NCI-H2081 treated with DMSO at 0.1 percent for 48 hours (cell line): ENCODE measurements at places on chromosomes 12 and 14.

DNA sequence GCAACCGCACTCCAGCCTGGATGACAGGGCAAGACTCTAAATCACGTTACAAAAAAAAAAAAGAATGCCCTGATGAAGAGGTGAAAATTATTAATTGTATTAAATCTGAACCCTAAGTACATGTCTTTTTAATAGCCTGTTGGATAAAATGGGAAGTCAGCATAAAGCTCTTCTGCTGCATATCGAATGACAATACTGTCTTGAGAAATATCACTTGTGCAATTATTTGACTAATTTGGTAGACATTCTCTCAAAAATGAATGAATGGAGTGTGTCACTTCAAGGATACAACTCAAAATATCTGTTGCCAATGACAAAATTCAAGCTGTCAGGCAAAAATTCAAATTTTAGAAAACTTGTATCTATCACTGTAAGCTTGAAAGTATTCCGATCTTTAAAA is 38.9 kb downstream of the DNAI7 start:
- no peak for DNase-seq

DNA sequence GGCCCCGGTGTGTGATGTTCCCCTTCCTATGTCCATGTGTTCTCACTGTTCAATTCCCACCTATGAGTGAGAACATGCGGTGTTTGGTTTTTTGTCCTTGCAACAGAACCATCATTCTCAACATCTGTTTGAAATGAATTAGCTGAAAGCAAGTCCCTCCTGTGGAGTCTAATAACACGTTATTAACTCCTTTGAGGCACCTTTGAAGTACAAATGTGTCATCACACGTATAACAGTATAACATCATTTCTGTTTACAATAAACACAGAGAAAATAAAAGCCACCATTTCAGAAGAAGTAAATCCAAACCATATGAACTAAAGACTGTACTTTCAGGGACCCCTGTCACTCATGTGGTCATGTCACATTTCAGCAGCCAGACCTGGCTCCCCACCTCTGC is 198.5 kb downstream of the STXBP6 start:
- no peak for DNase-seq

- DNase-seq: no peak
Measured at GRCh38 chr12:120237360-120238171, 28.0 kb downstream of the PXN start.

- no peak for DNase-seq
Measured at GRCh38 chr12:119113496-119113986, 65.2 kb upstream of the HSPB8 start.

DNA sequence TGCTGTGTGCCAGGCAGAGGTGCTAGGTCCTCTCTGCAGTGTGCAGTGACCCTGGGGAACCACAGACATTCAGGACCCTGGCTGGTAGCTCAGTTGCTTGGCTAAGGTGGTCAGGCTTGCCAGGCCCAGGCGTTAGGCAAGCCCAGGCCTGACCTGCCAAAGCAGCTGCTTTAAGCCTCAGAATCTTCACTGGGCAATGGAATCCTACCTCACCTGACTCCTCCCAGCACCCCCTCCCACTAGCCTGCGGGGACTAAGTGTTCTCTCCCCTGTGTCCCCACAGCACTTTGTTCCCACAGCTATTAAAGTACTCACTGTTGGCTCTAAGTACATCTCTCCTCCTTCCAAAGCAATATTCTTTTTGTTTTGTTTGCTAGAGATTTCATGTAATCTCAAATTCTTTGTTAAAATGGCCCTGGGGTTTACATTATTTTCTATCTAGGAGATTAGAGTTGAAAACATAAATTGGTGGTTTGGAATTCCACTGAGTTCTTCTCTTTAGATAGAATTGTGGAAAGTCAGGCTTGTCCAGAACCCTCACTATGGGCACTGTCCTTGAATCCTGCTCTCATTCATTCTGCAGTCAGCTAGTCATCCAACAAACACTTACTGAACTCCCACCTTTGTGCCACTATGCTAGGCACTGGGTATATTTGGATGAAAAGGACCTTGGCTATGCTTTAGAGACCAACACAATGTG is 44.4 kb downstream of the DGLUCY start:
- no peak for DNase-seq

GRCh38 chr14:61409782-61410181 is 88.4 kb downstream of the PRKCH start:
- no peak for DNase-seq

GRCh38 chr12:27523305-27523641 is 733 bp upstream of the PPFIBP1 start:
- no peak for DNase-seq
